CD4-positive, alpha-beta T cell treated with Interleukin-6 at 100 ng/mL for 8 hours (primary cell): ENCODE measurements at places on chromosomes 13 and 19.

GRCh38 chr19:52533901-52534300, 6.4 kb downstream of the ZNF808 start:
- DNase-seq = no peak

- DNase-seq = no peak
Measured at GRCh38 chr13:23668562-23668961, 98.3 kb downstream of the TNFRSF19 start.

GRCh38 chr19:5536337-5536894, 31.3 kb downstream of the TINCR start:
- no peak for DNase-seq

DNA sequence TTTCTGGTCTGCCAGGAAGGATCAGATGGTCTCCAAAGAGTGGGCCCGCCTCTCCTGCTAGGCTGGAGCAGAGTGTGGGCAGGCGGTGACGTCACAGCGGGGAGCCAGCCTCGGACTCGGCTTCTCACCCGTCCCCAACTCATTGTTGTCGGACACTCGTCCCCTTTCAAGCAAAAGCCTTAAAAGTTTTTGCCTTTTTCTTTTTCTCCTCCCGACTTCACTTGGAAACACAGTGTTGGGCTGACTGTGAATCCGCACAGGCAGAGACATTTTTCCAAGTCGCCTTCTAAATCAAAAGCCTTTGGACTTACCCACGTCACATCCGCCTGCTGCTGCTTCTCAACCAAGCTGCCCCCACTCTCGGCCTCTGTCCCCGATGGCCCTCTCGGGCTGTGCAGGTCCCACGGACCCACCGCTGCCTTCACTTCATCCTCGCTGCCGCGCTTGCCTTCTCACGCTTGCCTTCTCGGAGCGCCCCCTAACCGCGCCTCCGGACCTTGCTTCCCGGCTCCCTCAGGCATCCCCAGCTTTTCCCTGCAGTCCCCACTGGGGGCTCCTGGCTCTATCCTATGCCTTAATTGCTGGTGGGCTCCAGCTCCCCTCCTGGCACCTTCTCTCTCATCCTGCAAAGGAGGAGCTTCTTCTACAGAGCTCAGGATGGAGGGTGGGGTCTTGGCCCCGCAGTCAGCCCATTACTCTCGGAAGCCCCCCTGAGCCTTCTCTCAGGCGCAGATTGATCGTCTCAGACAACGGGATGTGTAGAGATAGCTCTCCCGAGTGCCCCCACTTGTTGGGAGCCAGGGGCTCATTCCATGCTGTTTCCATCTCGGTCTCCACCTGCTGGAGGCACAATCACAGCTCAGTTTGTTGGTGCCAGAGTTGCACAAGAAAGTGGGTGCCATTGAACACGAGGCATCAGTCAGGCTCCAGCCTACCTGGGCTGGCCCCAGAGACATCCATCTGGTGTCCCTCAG, 3.9 kb upstream of the ZNF135 start:
- DNase-seq = no peak

- DNase-seq = no peak
Measured at GRCh38 chr19:15640294-15640903, at the start of gene CYP4F3. Gene CYP4F3, plus strand, starts transcription at chr19:15640897. Its CDS starts 519 bp downstream, at chr19:15641416.

- no peak for DNase-seq
Measured at GRCh38 chr13:111314852-111315251, 5.6 kb upstream of the TEX29 start.

DNA sequence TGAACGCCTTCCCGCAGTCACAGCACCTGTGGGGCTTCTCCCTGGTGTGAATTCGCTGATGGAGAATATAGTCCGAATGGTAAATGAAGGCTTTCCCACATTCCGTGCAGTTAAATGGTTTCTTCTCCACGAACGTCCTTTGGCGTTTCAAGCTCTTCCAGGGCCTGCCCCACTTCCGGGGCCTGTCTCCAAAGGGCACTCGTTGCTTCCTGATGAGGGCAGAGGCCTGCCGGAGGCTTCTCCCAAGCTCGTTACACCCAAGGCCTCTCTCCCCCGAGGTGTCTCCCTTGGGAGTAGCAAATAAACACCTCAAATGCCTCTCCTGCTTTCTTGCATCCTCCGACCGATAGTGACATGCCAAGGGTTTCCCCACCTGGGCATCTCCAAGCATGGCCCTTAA, 34.3 kb downstream of the ZNF473 start:
- DNase-seq = no peak

DNA sequence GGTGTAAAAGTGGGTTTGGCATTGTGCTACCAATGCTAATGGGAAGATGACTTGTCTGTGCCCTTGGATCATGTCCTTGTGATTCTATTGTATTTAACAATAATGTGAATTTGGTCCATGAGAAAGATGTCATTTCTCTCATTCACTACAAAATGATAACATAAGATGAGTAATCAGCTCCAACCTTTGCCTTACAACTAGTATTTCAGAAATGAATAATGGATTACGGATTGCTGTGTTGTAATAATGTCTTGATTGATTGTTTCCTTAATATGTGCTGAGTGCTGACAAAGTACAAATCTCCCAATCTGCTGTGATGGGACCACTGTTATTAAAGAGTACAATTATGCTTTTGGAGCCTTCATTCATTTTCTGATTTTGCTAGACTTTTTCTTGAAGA, 375.0 kb downstream of the PCDH9 start:
- DNase-seq = no peak

DNA sequence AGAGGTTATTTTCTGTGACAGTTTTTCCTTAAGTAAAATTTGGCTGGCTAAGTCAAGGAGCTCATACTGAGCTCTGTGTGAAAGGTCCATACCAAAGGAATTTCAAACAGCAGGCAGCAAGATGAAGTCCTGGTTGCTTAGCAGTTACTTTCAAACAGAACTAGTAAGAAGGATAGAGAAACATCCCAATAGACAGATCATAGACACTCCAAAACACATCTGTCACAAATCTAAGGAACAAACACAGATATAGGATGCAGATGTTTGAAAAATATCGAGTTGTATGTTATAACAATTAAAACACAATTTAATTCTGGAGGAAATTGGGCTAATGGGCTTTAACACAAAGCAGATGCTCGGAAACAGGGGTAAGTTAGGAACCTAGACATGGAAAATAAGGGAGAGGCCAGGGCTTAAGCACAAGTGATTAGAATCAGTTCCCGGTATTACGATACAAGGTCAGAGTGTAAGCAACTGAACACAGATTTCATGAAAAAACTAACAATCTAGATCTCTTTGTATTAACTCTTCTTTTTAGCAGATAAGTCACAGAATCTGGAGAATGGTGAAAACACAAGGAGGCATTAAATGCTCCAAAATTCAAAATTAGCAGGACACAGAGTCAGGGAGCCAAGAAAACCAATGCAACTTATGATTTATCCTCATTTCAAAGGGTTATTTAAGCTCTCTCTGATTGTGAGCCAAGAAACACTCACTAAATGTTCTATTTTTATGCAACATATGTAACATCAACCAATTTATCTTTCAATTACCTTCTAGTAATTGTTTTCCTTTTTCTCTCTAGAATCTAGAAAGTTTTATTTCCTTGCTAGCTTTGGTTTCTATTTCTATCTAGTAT, 1992.9 kb upstream of the PCDH20 start:
- DNase-seq = no peak

- DNase-seq = no peak
Measured at GRCh38 chr13:106260352-106260751, 275.1 kb downstream of the EFNB2 start.

DNA sequence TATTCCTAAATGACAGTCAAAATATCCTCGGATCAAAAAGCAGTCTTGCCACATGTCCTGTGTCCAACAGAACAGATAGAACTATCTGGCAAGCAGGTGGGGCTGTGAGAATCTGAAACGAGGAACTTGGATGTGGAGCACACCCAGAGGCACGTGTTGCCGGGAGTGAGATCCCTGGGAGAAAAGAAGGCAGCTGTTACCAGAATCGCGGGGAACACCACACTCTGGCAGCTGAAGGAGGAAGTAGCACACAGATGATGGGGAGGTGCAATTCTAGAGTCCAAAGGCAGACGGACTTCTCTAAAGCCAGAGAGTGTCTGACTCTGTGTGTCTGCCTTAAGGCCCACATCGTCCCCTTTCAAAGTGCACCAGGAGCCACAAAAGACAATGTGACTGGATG, 22.3 kb downstream of the SLC7A1 start:
- no peak for DNase-seq

DNA sequence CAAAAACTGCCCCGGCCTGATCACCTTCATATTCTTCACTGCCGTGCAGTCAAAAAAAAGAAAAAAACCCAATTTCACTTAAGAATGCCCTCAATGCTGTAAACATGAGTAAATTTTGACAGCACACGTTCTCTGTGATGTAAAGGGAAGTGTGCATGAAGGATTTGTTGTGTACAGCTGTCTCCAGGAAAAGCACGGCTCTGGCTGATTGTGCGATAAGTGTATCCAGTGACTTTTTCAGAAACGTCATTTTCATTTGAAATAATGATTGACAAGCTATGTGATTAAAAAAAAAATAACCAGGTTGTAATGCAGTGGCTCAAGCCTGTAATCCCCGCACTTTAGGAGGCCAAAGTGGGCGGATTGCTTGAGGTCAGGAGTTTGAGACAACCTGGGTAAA, 39.6 kb downstream of the ANKRD10 start:
- no peak for DNase-seq

GRCh38 chr19:33804021-33804799, 7.5 kb downstream of the KCTD15 start:
- no peak for DNase-seq

GRCh38 chr19:33690378-33691029, 68.8 kb downstream of the CHST8 start:
- DNase-seq = no peak

DNA sequence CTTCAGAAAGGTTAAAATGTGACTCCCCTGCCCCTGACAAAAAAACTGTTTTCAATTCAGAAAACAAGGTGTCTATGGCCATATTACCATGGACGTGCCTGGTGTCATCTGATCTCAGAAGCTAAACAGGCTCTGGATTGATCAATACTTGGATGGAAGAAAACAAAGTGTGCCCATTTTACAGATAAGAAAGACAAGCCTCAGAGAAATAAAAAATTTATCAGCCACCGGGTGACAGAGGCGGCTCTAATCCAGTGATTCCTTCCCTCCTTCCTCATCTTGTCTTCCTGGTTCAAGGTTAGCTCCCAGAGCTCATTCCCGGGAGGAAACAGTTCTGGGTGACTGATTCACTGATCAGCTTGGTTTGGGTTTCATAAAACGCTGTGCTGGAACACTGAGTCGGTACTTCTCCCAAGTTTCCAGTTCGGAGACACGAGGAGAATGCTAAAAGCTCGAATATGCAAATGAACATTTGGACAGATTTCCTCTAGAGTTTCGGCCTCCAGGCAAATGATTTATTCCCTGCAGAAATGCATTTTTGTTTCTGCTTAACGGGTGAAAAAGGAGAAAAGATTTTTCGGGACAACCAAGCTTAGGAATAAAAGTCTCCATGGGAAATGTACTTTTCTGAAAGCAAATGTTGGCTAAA, 211.2 kb downstream of the UQCRFS1 start:
- no peak for DNase-seq

DNA sequence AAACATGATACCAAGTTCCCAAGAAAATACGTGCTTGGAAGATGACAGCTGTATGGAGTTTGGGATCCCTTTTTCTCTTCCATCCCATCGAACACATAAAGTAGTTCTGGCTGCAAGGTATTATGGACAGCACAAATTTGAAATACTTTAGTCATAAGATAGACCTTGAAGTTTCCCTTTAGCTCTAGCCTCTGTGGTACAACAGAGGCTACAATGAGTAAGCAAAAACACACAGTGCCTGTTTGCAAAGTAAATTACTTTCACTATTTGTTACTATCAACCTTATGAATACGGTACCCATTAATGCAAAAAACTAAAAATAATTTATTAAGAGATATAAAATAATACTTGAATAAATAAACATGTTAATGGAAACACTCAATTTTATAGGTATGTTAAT, 21.0 kb upstream of the LRCH1 start:
- DNase-seq = no peak

DNA sequence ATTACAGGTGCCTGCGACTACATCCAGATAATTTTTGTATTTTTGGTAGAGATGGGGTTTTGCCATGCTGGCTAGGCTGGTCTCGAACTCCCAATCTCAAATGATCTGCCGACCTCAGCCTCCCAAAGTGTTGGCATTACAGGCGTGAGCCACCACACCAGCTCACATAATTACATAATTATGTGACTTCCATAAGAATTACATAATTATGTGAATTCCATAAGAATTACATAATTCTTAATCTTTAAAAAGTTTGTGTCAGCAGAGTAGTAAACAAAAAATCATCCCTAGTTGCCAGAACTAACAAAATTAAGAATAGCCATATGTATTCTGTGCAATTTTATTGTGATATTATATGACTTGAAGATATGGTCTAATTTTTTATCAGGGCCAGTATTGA, 25.6 kb downstream of the IFT88 start:
- no peak for DNase-seq

DNA sequence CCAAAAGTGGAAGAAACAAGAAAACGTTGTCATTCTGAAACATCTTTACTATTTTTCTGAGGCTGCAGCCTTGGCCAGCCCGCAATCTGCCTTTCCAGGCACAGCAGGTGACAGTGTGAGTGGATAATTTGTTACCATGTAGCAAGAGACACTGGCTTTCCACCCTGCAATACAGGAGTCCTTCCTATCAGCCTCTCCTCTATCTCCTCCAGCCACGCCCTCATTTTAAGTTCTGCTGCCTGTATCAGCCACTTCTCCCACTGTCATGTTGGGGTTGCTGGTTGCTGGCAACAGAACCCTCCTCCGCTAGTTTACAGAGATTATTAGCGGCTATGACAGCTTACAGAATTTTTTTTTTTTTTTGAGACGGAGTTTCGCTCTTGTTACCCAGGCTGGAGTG, 7.7 kb upstream of the LGALS7 start:
- no peak for DNase-seq

- no peak for DNase-seq
Measured at GRCh38 chr19:50833117-50833801, at the start of gene KLK15. Gene KLK15, minus strand, starts transcription at chr19:50833574. Its CDS starts 2,082 bp downstream, at chr19:50831492.

DNA sequence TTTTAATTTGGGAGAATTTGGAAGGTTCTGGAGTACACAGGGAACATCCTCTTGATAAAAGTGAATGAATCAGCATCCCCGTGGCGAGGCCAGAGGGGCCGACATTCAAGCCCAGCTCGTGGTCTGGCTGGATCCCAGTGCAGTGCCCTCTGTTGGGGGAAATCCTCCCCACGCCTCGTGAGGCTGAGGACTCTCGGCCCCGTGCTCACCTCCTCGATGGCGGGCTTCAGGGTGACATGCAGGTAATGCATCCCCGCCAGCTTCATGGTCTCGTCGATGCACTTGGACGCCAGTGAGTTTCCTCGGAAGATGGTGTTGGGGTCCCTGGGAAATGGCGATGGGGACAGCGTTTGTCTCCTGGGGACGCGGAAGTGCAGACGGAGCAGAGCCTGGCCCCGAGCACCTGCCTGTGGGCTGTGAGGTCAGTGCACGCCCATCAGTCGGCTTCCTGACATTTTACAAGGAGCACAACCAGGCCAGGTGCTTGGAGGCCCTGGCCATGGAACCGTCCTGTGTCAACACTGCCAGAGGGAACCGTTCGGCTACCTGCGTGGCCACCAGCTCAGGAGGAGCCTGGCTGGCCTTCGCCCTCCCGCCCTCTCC, 43.3 kb upstream of the C13orf46 start:
- no peak for DNase-seq

GRCh38 chr13:48412881-48413351, at the start of gene LPAR6:
Gene LPAR6, minus strand, starts transcription at chr13:48413113. Its CDS starts 690 bp downstream, at chr13:48412423.
- DNase-seq = peak; percentile 49
